ENCODE measurements at places on chromosomes 2 and 18.

- DNase-seq, result peak; percentile 67
Observed at GRCh38 chr2:55111570-55112228, 61.4 kb upstream of the RTN4 start.

DNA sequence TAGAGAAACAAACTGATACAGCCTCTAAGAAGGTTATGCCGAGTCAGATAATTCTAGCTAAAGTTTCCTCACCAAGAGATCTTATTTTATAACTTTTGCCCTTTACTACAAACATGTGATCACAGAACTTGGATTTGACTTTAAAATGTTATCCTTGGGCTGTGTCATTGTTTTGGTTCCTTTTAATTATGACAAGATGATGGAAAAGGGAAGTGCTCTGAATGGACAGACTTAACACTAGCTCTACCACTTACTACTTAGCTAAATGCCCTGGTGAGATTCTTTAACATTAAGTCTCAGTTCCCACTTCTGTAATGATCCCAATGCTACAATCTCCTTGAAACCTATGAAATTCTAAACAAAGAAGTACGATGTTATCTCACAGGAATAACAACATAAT lies 69.9 kb downstream of the RTTN start:
- DNase-seq, result no peak

- DNase-seq, result no peak
Observed at GRCh38 chr2:203859030-203859789, 8.4 kb upstream of the CTLA4 start.

DNA sequence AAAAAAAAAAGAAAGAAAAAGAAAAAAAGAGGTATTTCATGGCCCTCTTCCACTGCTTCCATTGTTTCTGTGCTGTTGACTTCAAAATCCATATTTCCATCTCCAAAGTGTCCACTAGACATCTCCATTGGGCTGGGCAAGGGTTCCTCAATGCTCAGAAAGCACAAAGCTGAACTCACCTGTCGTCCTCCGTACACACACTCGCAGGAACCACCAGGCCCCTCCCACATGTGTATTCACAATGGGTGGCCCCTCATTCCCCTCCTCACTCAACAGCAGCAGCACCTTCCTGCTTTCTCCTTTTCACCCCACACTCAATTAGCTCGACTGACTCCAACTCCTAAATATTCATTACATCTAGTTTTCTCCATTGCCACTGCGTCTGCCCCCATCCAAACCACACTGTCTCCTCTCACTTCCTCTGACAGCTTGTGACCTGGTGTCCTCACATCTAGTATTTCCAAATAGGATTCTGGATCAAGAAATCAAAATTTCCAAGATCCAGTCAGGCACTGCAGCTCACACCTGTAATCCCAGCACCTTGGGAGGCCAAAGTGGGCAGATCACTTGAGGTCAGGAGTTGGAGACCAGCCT lies 25.2 kb downstream of the OSBPL1A start:
- DNase-seq, result no peak

GRCh38 chr2:120491111-120491625 lies 145.2 kb downstream of the INHBB start:
- DNase-seq, result no peak

DNA sequence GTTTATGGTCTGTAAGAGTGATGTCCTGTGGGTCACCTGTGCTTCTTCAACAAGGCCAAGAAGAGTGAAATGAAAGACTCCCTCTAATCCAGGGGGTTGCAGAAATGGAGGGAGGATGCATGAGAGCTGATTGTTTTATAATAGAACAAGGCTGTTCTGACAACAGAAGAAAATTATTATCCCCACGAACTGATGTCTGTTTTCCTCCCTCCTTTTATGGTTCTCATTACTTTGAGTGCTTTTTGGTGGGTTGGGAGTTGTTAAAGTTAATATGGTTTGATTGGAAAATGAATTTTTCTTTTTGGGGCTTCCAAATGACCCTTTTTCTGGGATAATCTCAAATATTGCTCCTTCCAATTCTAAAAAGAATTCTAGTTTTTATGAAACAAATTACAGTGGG lies 33.6 kb downstream of the GATA6 start:
- DNase-seq, result no peak

DNA sequence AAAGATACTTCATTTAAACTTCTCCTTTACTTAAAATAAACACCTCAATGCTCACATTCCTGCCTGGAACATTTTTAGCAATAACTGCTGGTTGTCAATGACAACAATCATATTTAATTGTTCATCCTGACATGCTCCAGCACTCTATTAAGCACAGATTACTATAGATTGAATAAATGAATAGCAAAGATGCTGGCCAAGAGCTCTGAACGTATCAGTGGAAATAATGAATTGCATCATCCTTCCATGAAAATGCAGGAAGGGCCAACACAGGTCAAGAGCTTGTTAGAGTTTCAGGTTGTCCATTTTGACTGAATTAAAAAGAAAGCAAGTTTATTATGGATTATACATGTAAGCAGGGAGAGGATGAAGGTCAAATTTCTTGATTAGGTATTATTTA lies 994.0 kb downstream of the TSN start:
- no peak for DNase-seq

- DNase-seq, result peak; percentile 42
Observed at GRCh38 chr2:176174382-176174823, 14.1 kb upstream of the HOXD1 start.

DNA sequence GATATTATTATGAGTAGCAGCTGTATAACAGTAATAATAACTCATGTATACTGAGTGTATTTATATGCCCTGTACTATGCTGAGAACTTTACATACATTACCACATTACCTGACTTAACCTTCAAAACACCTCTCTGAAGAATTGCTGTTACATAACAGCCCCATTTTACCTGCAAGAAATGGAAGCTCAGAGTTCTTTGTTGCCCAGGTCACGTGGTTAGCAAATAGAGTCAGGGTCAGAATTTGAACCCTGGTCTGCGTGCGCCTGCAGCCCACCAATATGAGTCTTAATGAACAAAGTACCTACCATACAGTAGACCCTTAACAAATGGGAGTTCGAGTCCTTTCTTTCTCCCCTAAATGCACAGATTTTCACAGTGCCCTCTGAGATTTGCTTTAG lies 101.9 kb downstream of the MCFD2 start:
- no peak for DNase-seq
